ENCODE measurements at places on chromosomes 11 and 22.

- no peak for DNase-seq
These were observed 15.2 kb upstream of the SERPIND1 start for GRCh38 chr22:20758688-20759087.

DNA sequence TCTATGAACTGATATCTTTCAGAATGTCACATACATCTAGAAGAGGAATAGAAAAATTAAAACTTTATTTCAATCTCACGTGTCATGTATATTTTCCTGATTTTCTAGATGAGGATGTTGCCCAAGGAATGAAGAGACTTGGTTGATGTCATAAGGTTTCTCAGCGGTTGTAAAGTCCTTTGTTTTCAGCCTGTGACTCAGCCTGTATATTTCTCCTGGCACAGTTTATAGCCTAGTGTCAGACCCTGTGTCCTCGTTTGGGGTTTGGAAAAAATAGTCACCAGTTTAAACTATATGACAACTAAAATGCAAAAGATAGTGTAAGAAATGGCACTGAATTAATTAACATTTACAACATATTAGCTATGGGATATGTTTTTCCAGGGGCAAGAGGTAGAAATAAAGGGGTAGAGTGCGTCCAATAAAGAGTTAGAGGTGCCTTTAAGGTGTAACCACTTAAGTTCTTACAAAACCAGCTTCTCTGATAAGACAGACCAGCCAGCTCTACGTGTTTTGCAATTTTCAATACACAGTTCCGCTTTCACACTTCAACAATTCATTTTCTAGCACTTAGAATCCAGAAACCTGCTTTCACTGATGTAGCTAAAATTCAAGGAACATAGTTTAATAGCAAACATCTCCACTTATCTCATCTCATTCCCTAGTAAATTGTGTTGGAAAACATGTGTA lies 1432.6 kb upstream of the TENM4 start:
- no peak for DNase-seq

GRCh38 chr22:41264408-41264941 lies 21.5 kb downstream of the RANGAP1 start:
- no peak for DNase-seq

- DNase-seq = no peak
These were observed 36.0 kb upstream of the EED start for GRCh38 chr11:86208572-86208971.

DNA sequence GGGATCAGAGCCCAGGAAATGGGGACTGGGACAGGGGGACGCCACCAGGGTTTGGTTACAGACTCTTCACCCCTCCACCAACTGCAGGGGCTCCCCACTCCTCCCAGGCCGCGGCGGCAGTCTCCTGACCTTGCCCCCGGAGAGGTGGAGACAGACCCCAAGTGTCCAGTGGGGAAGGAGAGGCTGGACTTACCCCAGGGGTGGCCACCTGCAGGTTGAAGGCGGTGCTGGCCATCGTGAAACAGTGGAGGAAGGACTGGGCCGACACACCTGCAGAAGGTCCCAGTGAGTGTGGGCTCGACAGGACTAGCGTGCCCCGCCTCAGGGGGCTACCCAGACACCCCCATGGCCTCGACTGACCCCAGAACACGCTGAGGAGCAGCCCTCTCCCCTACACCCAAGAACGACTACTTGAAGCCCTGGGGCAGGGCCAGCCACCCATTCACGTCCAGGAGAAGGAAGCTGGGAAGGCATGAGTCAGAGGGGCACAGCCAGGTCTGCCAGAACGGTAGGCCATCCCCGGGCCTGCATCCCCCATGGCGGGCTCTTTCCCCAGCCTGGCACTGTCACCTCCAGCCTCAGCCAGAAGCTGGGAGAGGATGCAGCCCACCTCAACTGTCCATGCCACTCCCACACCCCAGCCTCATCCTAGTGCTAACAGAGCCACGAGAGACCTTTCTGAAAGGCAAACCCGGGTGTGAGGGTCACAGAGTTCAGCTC lies 2.3 kb downstream of the GATD1 start:
- no peak for DNase-seq

DNA sequence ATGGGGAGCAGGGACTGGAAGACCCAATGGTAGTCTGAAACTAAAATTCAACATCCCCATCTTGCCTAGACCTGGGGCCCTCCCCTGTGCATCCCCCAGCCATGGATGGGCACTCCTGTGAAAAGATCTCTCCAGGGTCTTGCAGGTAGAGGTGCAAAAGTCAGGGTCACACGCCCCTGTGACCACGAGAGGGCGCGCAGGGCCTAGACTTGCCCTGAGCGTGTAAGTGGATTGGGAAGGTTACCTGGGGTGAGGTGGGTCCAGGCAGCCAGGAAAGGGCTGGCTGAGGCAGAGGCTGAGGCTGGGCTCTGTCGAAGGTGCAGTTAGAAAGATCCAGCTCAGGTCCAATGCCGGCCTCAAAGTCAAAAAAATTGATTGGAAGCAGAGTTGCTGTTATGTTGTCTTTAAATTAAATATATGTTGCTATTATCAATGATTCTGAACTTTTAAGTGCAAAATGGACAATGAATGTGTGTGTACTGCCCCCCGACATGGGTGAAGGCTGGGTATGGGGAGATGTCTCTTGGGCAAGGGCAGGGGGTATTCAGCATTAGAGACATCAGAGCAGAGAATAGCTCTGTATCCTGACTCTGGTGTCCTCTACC lies 4.8 kb upstream of the POU2F3 start:
- DNase-seq = peak; percentile 45

DNA sequence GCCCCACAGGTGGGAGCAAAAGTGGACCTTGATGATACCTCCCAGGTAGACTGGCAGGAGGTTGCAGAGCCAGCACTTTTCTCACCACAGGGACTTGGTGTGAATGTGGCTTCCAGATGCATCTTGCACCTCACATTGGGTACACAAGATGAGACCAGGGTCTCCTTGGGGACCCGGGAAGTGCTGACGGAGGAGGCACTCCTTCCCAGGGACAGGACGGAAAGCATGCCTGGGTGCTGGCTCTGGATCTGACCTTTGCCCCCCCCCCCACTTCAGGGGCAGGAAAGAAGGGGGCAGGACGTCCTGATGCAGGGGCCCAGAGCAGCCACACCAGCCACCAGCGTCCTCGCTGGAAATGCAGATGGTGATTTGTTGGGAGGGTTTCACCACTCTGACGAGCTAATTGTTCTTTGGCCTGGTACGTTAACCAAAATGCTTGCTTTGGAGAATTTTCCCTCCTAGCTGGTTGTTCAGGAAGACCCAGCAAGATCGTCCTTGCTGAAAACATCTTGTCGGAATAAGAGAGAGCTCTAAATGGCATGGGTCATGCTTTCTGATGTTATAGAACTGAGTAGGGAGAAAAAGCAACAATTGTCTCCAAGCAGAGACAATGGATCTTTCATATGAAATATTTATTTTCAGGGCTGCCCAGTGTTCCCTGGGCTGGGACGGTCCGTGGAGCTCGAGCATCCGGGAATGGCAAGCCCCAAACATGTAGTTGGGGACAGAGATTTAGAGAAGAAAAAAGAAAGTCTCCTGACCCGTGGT lies 74.4 kb upstream of the PPARA start:
- no peak for DNase-seq

GRCh38 chr11:77182542-77183430 lies 54.7 kb downstream of the MYO7A start:
- DNase-seq = no peak

DNA sequence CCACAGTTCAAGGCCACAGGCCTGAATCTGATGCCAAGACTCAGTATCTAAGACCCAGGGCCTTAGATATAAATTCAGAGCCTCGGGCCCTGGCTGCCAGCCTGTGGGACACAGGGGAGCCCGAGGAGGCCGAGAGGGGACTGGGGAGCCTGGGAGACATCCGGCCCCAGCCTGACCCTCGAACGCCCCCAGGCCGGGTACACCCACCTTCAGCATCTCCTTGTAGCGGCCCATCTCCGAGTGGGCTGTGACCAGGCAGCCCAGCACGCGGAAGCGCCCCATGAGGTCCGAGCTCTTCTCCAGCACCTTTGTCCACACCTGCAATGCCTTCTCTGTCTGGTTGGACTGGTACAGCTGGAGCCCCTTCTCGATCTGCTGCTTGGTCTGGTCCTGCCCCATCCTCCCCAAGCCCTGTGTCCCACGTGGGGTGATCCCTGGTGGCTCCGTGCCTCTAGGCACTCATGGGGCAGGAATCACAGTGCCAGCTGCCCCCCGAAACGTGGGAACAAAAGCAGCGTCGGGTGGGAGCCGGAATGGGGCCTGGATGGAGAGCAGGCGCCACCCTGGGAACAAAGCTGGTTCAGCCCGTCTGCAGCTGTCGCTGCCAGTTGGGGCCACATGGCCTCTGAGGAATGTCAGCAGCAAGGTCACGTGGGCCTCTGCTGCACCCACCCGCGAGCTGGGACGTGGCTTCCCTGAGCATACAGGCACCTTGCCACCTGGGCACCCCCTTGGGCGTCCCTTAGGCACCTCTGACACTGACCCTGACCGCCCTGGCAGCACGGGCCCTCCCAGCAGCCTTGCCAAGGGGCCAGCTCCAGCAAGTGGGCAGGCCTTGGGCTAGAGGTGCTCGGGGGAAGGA lies at the start of gene RAPSN:
Gene RAPSN, minus strand, starts transcription at position 571 of the 862 bp plus-strand sequence. Its CDS starts 172 bp downstream, at position 399.
- DNase-seq = no peak

GRCh38 chr22:20979243-20979809 lies 2.8 kb upstream of the LZTR1 start:
- DNase-seq = peak; percentile 58

DNA sequence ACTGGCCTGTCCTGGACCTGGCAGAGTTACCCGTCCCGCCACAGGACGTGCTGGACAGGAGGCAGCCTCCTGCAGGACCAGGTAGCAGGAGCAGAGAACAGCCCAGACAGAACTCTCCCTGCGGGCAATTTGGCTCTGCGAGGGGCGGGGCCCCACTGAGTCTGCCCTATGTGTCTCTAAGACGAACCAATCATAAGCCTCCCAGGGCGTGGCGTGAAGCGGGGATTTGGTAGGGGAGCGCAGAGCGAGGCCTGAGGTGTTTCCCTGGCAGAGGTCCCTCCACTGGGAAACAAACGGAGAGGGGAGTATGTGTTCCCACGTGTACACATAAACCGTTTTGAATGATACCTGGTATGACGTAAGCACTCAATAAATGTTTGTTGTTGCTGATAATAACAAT lies 7.4 kb downstream of the CD82 start:
- DNase-seq = no peak

- no peak for DNase-seq
These were observed 146.2 kb upstream of the RASSF10 start for GRCh38 chr11:12862696-12863469.

GRCh38 chr11:35225946-35226520 lies 87.1 kb downstream of the CD44 start:
- no peak for DNase-seq

GRCh38 chr11:11108026-11108425 lies 245.0 kb downstream of the CSNK2A3 start:
- no peak for DNase-seq

DNA sequence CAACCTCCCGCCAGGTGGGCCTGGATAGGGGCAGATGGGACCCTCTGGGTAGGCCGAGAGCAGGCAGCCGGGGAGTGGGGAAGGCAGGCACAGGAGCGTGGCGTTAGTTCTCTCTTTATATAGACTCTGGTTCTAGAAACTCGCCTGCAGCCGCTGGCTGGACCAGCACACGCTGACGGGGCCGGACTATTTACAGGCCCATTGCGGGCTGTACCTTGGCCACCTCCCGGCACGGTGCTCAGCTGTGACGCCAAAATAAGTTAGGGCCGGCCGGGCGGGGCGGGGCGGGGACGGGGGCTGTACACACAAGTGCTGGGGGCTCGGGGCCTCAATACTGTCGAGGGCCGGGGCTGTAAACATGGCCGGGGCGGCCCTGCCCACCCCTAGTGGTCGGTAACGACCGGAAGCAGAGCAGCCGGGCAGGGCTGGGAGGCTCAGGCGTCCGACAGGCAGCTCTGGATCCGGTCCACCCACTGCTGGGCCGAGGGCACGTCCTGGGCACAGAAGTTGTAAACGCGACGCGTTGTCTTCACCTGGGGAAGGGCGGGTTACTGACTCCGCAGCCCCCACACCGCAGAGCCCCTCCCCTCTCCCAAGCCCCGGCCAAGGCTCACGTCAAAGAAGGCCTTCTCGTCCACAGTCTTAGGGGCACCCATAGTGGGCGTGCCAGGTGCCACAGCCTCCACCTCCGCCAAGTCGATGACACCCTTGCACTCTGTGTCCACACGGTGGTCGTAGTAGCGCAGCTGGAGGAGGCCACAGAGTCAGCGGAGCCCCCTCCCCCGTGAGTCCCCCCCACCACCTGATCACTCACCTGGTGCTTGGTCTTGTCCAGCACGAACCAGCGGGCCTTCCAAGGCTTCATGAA lies 27.9 kb downstream of the SBF1 start:
- DNase-seq = no peak

DNA sequence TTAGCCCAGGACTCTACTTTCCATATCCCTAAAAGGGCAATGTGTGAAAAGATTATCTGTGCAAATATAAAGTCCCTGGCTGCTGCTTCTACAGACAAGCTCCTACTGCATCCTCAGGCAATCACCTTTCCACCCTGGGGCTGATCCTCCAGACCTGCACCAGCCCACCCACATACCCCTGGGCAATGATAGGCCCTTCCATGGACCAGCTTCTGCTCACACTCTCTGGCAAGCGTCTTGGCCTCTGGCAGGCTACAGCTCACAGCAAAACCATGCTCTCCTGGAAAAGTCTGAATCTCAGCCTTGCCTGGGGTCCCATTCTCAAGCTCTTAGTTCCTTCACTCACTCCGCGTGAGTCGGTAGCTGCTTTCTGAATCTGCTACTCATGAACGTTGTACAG lies 69.5 kb downstream of the IGLL5 start:
- DNase-seq = no peak

DNA sequence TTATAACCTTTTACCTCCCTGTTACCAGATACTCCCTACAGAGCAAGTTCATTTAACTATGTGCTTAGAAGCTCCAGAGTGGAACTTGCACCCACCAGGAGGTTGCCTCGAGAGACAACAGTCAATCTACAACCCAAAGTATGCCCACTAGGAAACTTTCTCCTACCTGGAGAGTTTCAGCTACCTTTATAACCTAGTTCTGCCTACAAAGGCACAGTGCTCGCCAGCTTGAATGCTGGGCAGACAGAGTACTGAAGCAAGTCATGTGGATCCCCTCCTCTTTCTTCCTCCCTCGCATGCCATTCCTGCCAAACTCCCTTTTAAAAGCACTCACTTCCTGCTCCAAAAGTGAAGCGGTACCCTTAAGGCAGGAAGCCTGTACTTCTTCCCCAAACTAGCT lies 258.9 kb downstream of the SWAP70 start:
- no peak for DNase-seq

DNA sequence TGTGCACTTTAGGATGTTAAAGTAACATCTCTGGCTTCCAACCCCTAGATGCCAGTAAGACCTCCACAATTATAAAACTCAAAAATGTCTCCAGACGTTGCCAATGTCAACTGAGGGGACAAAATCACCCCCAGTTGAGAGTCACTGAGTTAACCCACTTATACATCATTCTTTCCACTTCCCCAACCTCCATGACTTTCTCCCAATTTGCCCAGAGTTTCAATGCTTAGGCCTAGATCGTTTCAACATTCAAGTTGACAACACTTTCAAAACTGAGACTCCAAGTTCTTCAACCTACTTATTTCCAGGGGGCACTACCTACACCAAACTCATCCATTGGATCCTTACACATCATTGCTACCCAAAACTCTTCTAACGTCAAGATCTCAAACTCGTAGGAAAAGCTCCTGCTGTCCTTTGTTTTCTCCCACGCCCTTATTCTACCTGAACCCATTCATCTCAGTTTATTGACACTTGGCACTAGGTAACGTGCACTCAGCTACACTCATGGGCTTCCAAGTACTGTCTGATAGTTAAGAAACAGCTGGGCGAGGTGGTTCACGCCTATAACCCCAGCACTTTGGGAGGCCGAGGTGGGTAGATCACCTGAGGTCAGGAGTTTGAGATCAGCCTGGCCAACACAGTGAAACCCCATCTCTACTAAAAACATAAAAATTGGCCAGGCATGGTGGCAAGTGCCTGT lies 24.5 kb downstream of the RBFOX2 start:
- no peak for DNase-seq
